ENCODE measurements at places on chromosomes 6 and 20.
A peak's percentile ranks its signal among the peaks of the same experiment; 100 is the strongest.

DNA sequence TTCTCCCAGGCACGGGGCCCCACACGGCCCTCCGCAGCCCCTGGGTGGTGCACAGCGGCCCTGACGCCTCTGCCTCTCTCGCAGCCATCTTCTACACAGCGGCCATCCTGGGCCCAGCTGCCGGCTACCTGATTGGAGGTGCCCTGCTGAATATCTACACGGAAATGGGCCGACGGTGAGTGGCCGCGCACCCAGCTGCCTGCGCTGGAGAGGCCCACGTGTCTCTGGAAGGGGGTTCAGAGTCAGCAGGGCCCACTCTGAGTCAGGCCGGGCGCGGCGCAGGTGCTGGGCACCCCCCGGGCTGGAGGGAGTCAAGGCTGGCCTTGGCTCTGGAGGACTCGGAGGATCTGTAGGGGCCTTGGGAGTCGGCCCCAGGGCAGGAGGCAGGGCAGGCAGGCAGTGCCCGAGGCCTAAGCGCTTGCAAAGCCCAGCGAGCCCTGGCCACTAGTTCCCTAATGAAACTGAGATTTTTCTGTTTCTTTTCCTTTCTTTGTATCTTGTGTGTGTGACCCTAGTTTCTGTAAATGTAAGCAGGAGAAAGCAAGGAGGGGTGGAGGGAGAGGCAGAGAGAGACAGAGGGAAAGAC, 16.4 kb downstream of the SLCO4A1 start:
- DNase-seq = no peak

DNA sequence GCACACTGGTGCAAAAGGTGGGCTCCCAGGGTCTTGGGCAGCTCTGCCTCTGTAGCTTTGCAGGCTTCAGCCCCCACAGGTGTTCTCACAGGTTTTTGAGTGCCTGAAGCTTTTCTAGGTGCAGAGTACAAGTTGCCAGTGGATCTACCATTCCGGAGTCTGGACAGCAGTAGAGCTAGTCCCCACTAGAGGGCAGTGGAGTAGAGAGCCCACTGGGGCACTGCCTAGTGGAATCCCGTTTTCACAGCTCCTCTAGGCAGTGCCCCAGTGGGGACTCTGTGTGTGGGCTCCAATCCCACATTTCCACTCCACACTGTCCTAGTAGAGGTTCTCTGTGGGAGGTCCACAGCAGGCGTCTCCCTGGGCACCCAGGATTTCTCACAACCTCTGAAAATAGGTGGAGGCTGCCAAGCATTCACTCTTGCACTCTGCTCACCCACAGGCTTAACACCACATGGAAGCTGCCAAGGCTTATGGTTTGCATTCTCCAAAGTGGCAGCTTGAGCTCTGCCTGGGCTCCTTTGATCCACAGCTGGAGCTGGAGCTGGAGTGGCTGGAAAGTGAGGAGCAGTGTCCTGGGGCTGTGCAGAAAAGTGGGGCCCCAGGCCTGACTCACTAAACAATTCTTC, 86.3 kb upstream of the PROKR2 start:
- DNase-seq = peak; percentile 63

DNA sequence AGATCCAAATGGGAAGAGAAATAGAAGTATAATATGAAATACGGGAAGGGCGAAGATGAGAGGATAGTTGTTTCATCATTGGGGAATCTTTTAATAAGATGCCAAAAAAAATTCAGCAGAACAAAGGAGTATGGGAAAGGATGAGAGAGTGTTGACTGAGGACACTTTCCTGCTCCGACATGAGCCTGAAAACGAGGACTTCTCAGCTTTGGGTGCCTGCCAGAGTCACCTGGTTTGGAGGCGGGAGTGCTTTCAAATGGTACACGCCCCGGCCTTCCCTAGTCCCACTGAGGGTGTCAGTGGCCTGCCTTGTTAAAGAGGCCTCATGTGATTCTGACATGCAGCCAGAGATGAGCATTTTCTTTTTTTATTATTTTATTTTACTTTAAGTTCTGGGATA, 250.9 kb downstream of the ANKRD60 start:
- DNase-seq = no peak

- no peak for DNase-seq
Measured at GRCh38 chr20:2276015-2276414, 19.8 kb upstream of the TGM3 start.

DNA sequence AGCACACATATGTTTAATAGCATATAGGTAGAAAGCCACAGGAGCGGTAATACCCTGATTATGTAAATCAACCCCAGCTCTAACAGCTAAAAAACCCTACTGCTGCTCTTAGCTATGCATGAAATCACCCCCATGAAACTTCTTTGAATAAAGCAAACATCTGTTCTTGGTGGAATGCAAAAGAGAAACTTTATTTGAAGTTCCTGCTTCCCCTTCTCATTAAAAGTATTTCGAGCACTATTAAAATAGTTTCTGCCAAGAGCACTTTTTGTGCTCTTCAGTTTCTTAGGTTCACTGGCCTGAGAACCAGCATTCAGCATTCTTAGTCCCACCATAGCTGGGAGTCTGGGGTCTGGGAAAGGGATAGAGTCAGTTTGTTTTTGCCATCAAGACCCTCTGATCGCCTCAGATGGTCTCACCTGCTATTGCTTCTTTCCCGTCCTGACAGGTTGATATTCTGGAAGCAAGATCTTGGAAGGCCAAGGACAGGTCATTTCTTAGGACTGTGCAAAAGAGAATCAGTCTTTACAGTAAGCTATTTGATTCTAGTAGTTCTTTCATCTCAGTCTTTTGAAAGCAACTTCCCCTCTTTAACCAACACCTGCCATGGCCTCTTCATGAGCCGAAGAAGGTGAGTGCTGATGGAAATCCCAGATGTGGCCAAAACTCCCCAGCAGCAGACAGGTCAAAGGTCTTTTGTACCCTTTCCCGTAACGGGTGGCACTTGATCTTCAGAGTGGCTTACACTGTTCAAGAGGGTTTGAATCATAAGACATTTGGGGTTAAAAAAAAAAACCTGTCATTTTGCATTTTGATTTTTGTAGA, 76.5 kb upstream of the TMEM170B start:
- no peak for DNase-seq

DNA sequence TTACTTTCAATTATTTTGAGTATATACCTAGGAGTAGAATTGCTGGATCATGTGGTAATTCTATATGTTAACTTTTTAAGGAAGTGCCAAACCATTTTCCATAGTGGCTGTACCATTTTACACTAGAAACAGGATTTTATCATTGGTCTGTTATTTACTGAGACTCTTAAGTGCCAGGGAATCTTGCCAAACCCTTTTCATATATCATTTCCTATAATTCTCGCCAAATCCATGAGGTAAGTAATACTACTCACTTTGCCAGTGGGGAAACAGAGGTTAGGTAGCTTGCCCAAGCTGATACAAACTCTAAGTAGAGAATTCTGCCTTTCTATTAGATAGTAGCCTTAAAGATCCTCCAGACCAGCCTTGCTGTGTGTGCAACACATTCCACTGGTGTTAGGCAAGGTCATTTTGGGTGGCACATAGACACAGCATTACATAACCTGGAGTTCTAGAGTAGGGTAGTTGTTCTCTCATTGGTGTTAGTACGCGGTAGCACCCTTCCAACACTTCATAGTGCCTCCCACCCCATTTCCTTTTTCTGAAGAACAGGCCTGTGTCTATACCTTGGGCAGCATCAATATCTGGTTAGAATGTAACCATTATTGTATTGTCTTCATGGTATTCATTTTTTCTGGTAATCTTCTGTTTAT, 65.5 kb downstream of the ARID1B start:
- DNase-seq = no peak

DNA sequence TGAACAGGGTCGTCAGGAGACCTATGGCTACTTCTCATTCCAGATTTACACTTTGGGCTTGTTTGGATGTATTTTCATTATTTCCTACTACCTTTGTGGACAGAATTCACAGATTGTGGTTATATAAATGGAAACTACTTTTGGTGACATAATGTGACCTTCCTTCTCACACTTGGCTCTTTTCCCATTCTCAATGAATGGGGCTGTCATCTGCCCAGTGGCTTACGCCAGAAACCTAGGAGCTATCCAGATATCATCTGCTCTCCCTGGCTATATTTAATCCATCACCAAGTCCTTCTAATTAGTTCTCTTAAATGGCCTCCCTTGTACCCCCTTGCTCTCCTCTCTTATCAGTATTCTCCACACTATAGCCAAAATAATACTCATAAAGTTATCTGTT, 1606.8 kb downstream of the KHDRBS2 start:
- no peak for DNase-seq

GRCh38 chr6:153092082-153093013, 38.7 kb downstream of the RGS17 start:
- peak; percentile 52 for DNase-seq

GRCh38 chr20:44593751-44594150, 11.4 kb downstream of the PKIG start:
- DNase-seq = no peak

- no peak for DNase-seq
Measured at GRCh38 chr6:30845183-30845582, 39.1 kb upstream of the DDR1 start.

DNA sequence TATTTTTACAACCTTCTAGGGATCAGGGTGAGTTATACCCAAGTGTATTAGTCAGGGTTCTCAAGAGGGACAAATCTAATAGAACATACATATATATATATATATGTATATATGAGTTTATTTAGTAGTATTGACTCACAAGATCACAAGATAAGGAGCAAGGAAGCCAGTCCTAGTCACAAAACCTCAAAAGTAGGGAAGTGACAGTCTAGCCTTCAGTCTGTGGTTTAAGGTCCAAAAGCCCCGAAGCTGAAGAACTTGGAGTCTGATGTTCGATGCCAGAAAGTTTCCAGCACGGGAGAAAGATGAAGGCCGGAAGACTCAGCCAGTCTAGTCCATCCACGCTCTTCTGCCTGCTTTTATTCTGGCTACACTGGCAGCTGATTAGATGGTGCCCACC, 632.7 kb upstream of the AGPAT4 start:
- peak; percentile 37 for DNase-seq

DNA sequence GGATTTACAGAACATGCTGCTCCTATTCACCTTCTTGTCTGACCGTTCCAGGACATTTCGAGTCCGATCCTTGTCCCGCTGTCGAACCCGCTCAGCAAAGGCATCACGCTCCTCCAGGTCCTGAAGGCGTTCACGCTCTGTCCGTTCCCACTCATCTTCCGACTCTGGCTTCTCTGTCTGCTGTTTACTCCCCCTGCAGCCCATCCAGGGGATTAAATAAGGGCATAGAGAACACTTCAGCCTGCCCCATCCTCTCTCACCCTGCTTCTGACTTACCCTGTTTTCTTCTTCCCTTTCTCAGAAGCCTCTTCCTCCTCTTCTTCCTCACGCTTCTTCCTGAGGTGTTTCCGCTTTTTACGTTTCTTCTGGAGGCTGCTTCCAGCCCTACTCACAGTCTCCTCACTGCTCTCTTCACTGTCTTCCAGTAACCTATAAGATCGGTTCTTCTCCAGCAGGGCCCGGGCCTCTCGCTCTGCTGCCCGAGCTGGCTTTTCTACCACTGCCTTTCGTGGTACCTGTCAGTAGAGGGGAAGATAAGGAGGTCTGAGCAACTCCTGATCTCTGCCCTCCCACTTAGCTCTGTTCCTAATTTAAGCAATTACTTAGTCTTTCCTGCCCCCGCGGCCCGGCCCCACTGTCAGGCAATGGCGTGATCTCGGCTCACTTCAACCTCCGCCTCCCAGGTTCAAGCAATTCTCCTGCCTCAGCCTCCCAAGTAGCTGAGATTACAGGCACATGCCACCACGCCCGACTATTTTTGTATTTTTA, 1.9 kb downstream of the DHX16 start:
- no peak for DNase-seq

DNA sequence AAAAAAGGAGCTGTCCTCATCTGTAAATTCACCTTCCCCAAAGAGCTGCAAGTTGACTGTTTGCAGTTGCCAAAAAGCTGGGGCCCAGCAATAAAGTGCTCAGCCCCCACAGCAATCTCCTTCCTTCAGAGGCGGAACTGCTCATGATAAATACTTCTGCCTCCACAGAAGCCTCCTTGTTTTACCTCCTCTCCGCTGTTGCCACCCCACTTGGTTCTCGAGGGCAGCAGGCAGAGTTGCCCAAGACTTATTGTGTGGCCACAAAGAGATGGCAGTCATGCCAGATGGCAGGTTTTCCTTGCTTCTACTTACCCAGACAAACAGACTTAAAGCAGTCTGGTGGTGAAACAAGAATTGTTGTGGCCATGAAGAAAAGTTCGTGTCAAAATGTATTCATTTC, 66.3 kb downstream of the SLX4IP start:
- DNase-seq = peak; percentile 77

Data from OCI-M1 (cell line).